ENCODE measurements at places on chromosomes 3 and 15.

DNA sequence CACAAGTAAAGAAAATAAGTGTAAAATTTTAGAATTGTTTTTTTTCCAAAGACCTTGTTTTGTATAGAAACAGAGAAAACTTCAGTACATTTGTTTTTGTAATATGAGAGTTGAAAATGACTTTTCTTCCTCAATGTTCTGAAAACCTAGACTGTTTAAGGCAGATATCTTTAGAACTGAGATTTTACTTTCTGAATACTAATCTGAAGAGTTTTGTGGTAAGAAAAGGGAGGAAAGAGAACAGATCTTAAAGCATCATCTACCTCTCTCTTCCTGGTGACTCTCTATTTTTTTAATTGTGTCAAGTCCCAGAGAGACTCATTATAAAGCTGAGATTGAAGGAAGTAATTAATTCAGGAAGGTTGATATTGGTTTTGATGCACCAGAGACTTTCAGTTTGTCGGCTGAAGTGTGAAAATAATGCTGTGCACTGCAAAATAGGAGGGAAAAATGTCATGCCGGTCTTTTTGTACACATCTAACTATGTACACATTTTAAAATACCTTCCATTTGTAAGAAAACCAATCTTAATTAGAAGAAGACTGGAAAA lies 142.1 kb upstream of the NAALADL2 start:
- DNase-seq = no peak

DNA sequence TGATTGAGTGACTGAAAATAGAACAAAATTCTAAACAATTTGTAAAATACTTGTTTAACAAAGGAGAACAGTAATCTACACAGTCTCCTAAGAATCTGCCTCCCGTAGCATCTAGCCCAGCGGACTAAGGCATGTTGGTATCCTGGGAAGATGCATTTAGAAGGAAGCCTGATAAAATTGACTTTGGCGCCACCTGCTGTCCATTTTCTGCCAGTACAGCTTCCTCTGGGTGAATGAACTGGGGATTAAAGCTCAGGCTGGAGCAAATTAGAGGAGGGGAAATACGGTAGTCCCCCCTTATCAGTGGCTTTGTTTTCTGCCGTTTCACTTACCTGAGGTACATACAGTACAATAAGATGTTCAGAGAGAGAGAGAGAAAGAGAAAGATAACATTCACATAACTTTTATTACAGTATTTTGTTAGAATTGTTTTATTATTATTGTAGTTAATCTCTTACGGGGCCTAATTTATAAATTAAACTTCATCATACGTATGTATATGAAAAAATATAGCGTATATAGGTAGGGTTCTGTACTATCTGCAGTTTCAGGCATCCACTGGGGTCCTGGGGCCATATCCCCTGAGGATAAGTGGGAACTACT lies 191.6 kb downstream of the GAP43 start:
- peak; percentile 55 for DNase-seq

DNA sequence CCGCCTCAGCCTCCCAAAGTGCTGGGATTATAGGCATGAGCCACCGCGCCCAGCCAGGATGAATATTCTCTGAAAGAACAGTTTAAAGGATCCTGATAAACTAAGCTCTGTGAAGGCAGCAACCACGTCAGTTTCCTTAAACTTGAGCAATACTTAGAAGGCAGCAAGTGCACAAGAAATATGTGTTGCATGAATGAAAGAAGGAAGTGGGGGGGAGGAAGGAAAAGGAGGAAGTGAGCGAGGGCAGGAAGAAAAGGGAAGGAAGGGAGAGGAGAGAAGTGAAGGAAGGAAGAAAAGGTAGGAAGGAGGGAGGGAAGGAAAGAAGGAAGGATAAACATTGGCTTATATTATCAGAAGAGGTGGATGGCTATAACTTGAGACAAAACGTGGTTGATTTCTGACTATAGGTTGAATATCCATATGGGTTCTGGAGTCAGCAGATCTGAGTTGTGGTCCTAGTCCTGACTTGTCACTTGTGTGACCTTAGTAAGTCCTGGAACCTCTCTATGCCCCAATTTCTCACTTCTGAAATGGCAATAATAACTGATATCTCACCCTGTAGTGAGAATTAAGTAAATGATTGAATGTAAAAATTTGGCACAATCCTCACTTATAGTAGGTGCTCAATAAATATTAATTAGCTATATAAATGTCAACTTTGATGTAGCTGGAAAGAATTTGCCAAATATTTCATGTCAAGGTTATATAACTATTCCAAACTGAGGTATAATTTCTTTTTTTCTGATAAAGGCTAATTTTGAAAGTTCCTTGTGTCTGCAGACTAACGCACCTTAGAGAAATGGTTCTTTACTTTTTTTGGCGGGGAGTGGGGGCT lies 12.0 kb upstream of the SEMA4B start:
- DNase-seq = no peak

DNA sequence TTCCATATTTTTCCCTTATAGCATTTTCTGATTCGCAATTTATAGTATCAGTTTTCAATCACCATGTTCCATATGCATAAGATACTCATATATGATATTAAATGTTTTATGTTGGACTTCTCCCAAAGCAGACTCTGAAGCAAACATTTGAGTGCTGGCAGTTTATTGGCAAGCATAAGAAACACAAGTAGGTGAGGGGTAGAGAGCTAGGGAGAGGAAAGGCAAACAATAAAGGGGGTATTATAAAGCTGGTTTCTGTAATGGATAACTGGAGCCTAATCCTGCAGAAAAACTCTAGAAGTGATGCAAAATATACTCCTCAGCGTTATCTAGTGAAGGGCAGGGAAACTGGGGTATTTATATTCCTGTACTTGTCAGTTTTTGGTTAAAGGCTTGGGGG lies 491.5 kb upstream of the TGFBR2 start:
- DNase-seq = no peak

GRCh38 chr3:49081429-49081828 lies 12.4 kb downstream of the QRICH1 start:
- DNase-seq = no peak

GRCh38 chr3:38519000-38519399 lies 22.9 kb downstream of the EXOG start:
- no peak for DNase-seq

- DNase-seq = no peak
Observed at GRCh38 chr3:56780936-56781335, 20.8 kb downstream of the ARHGEF3 start.

DNA sequence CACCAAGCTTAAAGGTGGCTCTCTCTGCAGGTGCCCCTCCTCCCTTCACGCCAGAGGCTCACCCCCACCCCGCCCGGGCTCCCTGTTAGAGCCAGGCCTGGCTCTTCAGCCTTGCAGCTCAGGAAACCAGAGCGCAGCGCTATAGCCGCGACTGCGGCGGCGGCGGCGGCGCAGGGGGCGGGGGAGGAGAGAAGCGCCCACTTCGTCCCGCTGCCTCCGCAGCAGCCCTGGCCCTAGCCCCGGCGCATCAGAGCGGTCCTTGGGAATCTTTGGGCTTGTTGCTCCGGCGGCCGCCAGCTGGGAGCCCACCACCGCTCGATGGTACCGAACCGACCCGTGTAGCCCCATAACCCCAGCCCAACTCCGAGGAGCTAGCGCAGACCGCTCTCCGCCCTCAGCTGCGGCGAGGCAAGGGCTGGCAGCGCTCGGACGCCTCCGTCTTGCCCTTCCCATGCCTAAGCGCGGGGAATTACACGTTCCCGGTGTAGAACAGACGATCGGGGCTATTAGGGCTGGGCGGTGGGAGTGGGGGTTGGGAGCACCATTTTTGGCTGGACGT lies 1.2 kb downstream of the RASGRF1 start:
- no peak for DNase-seq

DNA sequence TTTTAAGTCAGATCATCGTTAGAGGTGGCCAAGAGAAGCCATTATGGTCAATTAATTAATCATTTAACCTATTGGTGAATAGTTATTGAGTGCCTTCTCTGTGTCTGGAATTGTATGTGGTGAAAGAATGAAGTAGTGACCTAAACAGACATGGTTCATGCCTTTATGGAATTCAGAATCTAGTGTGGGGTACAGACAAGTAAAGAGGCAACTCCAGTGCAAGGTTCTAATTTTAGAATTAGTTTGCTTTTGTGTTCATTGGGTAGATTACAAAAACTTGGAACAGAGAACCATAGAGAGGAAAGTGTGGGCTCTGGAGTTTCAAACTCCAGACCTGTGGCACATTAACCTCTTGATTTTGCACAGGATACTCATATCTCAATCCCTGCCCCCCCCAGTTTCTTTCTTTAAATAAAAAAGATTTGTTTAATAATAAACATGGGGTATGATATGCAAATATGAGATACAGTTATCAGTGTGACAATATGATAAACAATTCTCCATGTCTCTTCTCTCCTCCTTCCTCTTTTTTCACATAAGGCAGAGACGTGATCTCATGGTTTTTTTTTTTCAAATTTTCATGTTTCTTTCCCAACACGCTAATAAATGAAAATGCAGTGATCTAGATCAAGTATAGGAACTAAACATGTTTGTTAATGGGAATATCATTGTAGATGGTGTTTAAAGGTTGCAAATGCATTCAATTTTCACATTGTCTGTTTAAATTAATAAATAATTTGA lies 117.9 kb downstream of the MITF start:
- no peak for DNase-seq

GRCh38 chr3:49554633-49555265 lies 472 bp downstream of the BSN start:
- DNase-seq = no peak

DNA sequence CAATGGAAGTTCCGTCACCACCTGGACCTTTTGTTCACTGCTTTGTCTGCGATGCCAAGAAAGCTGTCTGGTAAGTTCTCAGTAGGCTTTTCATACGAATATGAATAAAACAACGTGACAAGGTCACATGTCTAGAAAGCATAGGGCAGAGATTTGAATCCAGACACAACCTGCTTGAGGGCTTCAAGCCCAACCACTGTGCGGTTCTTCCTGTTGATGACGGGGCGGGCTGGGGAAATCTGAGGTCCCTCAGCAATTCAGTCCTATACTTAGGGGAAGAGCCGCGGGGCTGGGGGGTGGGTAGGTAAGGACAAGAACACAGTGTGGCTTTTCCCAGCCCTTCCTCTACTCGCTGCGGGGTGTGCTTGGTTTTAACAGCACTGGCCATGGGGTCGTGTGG lies 32.4 kb upstream of the SMAD3 start:
- DNase-seq = no peak

GRCh38 chr15:52254391-52254790 lies 41.2 kb downstream of the MYO5C start:
- no peak for DNase-seq

- no peak for DNase-seq
Observed at GRCh38 chr15:89184357-89184756, 37.0 kb downstream of the RLBP1 start.

DNA sequence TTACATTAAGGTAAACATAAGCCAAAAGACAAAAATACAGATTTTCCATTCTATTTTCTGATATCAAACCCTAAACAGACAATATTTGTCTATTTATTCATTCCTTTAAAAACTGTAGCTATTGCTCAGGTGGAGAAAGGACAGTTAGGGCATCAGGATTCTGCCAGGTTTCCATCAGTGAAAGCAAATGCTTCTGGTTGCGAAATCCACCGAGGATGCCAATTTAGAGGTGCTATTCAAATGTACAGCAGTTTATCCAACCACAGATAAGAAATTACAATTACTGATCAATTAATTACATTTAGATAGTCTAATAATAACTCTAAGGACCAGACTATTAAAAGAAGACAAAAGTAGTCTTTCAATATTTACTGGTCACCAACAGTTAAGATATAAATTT lies 3.9 kb downstream of the TOMM70 start:
- DNase-seq = no peak

GRCh38 chr3:65793495-65794200 lies 245.1 kb downstream of the MAGI1 start:
- no peak for DNase-seq

DNA sequence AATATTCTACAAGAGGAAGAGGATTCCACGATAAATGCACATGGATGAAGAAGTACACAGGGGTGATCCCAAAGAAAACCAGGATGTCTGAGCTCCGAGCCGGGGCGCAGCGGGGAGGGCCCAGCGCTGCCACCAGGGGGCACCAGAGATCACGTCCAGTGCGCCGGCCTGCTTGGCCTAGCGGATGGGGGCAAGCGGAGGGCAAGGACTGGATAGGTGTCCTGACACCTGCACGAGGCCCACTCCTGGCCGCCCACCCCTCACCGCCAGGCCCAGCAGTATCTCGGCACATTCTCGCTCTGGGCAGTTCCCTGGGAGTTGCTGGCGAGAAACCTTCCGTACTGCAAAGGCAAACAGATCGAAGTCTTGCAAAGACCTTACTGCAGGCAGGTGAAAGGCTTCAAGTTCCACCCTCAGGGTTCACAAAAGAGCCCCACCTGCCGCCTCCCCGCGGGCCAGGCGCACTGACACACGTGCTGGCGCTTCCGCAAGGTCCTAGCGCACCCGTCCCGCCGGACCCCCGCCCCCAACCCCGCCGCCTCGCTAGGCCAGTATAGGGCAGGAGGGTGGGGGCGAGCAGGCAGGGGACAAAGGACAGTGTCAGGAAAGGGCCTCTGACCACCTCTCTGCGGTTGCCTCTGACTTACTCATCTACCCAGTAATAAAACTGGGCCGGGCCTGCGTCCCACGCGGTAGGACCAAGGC lies 3.3 kb downstream of the ANKRD63 start:
- peak; percentile 44 for DNase-seq
